ENCODE measurements at places on chromosomes 2 and 18.
A peak's percentile ranks its signal among the peaks of the same experiment; 100 is the strongest.

- DNase-seq = no peak
Measured at GRCh38 chr18:76951456-76952247, 129.3 kb downstream of the ZNF236 start.

DNA sequence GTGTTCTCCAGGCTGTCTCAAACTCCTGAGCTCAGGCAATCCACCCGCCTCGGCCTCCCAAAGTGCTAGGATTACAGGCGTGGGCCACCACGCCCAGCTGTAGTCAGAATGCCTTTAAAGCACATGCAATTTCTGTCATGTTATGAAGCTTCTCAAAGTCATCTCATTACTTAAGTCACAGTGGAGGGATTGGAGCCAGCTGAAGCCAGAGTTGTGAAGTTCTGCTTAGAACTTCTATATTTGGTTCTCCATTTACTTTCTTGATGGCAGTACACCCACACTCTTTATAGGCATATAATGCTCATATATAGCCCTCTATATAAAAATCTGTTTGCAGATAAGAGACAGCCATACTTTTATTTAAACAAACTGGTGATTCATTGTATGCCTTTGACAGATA is 68.8 kb upstream of the CWC22 start:
- DNase-seq = no peak

- no peak for DNase-seq
Measured at GRCh38 chr18:35158728-35159450, 81.9 kb upstream of the ZNF397 start.

DNA sequence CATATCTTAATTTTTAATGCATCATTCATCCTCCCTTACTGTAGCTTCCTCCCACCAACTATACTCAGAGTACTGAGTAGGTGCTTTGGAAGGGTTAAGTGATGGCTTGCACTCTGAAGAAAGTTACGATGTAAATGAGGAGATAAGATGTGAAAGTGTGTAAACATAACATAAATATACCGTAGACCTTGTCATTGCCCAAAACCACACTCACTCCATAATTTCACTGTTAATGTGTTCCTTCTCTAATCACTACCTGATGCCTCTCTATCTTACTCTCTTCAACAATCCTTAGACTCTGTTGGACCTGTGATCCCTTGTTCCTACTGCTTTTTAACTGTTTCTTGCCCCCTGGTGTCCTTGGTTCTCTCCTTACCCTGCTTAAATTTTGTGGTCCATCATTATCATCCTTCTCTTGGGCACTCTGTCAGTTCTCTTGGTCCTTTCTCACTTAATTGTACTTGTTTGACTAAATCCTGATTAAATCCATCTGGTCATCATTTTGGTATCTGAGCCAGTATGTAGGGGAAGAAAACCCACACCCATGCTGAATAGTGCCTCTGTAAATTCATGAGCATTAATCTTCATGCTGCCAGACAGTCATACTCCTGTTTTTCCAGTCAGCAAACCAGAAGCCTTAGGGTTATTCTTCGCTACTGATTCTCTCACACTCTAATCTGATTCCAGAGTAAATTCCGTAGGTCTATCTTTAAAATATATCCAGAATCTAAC is 45.0 kb downstream of the PMS1 start:
- DNase-seq = no peak

DNA sequence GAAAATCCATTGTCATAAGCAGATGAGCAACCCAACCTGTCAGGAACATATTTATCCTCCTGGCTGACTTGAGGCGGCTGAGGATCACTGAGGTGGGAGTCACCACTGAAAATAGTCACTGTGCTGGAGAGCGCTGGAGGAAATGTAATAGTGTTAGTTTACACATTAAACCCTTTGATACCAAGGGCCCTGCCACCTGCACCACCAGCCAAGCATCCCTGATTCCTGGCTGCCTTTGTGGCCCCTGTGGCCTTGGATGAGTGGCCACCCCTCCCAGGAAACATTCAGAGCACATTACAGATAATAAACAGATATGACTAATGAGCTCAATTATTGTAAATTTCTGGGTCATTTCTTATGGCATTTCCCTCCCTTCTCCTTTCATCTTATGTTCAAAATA is 105.9 kb downstream of the LYPD1 start:
- DNase-seq = no peak

GRCh38 chr2:141003967-141004657 is 1126.7 kb downstream of the LRP1B start:
- DNase-seq = no peak

- no peak for DNase-seq
Measured at GRCh38 chr2:182384860-182385259, 42.0 kb downstream of the PDE1A start.

GRCh38 chr2:179179719-179180118 is 84.9 kb downstream of the SESTD1 start:
- DNase-seq = no peak

- peak; percentile 9 for DNase-seq
Measured at GRCh38 chr2:204645018-204645773, 99.9 kb downstream of the PARD3B start.

DNA sequence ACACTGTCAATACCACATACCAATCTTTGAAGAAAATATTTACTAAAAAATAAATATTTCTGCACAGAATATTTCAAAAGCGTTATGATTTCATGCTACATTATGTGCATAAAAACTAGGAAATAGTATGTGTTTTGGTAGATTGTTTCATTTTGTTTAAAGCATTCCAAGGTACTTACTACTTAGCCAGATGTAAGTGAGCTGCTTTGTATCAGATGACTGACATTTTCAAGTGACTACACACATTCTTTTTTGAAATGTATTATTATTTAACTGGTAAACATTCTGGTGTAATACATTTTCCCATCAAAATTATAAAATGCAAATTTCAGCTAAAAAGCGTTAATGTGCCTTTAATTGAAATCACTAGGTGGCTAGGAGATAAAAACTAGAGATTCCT is 21.5 kb downstream of the GCA start:
- DNase-seq = no peak

DNA sequence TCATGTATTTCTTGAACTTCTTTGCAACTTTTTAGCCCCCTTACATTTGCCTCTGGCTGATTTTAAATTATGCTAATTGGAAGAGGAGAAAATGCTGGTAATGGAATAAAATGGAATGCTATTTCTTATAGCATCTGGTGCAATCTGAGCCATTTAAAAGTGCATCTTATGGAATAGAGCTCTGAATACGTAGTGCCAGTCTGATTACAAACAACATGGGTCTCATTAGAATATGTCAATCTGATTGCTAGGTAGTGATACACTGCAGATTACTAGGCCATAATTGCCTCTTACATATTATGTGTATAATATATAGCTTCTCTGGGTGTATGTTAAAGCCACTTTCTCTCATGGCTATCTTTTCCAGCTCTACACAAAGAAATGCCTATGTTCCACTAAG is 159.1 kb downstream of the EPHA4 start:
- no peak for DNase-seq

DNA sequence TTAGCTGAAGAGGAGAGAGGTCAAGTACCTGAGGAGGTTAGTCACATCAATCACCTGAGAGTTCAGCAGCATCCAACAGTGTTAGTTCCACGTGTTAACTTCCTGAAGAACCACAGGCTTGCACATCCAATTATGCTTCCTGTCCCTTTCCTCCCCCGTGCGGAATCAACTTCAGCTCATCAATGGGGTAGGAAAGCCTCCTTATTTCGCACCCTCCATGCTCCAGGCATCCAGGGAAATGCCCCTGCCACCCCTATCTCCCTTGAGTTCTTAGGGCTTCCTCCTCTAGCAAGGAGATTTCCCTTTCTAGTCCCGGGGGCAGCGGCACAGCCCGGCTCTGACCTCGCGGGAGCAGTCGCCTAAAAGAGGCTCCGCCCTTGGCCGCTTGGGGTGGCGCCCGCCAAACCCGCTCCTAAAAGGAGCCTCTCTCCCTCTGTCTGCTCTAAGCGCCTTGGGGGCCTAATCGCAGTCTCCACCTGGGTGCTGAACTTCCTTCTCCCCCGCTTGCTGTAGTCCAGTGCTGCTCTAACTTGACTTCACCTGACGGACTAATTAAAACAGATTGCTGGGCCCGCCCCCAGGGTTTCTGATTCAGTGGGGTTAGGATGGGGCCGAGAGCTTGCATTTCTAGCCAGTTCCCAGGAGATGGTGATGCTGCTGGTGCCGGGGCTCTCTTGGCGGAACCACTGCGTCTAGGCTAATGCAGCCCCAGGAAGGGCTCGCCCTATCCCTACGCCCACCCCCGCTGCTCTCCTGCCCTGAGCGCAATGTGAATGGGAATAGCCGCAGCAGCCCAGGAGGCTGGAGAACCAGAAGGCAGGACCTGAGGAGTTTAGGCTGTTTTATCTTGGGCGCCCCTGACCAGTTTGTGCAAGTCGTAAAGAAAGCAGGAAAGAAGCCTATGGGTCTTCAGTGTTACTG is 3.4 kb upstream of the TET3 start:
- no peak for DNase-seq

- no peak for DNase-seq
Measured at GRCh38 chr2:215386566-215386965, 49.3 kb downstream of the FN1 start.

DNA sequence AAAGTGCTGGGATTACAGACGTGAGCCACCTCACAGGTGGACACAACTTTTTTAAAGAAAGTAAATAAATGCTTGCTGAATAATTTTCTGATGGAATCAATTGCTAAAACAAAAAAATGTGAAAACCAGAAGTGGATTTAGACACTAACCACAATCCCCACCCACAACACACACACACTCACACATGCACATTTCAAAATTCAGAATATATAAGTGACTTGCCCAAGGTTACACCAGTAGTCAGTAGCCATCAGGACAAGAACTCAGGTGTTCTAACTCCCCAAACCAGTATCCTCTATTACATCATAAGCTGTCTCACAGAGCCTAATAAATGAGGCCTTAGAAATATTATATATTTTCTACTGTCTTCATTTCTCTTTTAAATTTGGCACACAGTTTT is 1923.6 kb upstream of the PIK3C3 start:
- no peak for DNase-seq

DNA sequence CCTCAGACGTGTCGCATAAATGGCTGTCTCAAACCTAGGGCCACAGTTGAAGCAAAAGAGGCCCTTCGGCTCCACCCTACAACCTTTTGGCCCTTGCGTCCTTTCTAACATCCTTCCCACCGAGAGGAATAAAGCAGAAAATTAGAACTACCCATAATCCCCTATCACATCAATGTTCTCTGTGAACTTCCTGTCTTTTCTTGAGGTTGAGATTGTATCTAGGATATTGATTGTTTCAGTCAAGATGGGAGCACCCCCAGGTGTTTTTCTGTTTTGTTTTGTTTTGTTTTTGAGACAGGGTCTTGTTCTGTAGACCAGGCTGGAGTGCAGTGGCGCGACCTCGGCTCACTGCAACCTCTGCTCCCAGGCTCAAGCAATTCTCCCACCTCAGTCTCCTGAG is 23.6 kb downstream of the INPP5D start:
- no peak for DNase-seq

DNA sequence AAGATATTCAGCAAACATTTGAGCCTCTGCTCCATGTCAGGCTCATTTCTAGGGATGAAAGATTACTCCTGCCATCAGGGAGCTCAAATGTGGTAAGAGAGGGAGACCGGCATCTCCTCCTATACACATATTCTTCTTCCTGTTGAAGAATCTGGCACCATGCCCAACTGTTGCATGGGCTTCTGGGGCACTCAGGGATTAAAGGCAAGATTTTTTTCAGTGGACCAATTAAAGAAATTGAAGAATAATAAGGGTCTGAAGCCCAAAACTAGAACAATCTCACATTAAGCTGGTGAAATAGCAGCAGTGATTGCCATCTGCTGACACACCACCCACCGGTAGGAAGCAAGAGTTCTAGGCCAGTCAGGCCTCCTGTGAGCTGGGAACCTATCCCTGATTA is 145.4 kb upstream of the LYPD6 start:
- DNase-seq = no peak

- no peak for DNase-seq
Measured at GRCh38 chr2:240441326-240441992, 6.0 kb downstream of the GPC1 start.

GRCh38 chr2:36513661-36514060 is 84.3 kb downstream of the FEZ2 start:
- no peak for DNase-seq

DNA sequence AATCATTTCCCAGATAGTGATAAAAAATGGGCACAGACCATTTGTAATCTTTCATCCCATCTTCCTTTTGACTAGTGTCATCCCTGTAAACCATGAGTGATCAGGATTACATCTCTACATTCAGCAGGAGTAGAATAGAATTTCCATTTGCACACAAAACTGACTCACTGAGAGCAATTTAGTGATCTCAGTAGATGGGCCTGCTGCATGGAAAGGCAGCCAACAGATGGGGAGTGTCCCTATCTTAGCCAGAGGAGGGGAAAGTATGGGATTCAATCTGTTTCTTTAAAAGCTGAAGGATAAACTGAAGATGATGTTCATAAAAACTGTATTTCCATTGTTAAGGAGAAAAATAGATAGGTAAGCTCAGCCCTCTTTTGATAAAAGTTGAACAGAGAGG is 441.7 kb downstream of the ZNF521 start:
- DNase-seq = no peak

DNA sequence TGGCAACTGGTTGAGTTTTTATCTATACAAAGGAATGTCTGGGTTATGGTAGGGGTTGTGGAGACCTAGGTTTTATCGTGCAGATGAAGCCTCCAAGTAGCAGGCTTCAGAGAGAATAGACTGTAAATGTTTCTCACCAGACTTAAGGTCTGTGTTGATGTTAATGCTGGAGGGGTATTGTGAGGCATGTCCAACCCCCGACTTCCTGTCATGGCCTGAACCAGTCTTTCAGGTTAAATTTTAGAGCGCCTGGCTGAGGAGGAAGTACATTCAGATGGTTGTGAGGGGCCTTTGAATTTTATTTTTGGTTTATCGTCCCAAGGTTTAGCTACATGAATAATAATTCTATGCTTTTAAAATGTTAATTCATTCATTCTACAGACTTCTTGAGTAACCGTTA is 435.1 kb downstream of the DLGAP1 start:
- no peak for DNase-seq

GRCh38 chr2:234596696-234597575 is 100.1 kb upstream of the ARL4C start:
- DNase-seq = no peak

GRCh38 chr2:170292415-170292814 is 114.5 kb downstream of the MYO3B start:
- no peak for DNase-seq

DNA sequence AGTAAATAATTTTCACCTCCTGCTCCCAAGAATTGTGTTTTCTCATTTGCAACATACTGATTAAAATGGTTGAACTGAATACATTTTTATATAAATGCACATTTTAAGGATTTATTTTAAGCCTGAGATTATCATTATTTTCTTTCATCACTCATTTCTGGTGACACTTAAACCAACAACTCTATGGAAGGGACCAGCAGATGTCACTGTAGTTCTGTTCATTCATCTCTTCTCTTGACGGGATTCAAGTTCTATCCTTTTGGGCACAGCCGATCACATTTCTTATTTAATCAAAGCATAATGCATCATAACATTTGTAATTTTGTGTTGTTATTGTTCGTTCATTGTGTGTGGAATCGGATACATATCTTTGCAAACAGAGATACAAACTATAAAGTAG is 417.9 kb downstream of the HRH4 start:
- no peak for DNase-seq
